ENCODE measurements at places on chromosomes 7 and 10.

DNA sequence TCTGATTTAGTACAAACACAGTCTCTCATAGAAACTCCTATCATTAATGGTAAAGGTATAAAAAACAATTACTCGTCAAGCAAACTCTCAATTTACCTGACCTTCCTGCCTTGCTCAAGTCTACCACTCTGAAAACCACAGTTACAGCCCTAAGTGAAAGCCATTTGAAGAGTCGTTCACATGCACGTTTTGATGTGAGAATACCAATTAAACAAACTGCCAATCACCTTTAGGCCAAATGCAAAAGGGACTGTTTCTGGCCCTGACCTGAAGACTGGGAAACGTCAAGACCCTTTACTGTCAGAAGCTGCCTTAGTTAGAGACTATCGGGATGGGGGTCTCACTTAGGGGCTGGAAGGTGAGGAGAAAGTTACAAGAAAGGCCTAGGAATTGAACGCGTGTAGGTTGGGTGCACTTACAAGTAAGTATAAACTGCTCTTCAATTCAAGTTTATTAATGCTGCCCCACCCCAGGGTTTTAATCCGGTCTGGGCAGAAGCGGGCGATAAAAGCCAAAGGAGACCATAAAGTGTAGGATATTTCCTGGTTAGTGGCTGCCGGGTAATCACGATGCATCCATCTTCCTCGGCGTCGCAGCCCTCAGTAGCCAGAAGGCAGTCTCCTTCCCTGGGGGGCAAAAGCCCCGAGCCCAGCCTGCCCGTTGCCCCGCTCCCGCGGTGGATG lies 935 bp downstream of the TM9SF3 start:
- peak; percentile 69 for DNase-seq

DNA sequence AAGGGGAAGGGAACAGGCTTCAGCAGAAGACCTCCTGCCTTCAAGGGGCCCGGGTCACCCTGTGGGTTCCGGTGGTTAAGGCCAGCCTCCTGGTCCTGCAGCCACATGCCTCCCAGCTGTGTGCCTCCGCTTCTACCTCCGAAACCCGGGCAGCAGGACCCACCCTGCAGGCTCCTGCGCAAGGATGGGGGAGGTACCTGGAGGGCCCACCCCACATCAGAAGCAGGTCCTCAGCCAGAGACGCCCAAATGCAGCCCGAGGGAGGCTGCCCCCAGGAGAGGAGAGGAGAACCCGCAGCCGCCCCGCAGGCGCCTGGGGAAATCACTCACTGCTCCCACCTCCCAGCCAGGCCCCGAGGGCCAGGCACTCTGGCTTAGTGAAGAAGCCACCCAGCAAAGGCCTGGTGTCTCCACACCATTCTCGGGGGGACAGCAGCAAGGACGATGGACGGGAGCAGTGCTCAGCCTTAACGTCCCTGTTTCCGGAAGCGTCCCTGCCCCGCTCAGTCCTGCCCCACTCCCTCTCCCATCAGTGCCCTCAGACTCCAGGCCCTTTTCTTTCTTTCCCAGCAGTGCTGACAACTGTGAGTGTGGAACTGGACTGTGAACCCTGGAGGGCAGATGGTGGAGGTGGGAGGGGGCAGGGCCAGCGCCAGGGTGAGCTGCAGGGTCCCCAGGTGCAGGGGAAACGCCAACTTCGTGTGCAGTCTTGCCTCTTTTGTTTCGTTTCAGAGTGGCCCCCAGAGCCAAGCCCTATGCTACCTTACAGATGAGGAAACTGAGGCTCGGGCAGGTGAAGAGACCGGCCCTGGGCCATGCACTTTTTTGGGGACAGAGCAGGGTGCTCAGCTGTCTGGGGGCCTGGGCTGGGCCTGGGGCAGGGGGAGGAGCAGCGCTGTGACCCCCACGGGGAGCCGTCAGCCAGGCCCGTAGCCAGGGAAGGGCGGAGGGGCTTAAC lies 138.0 kb downstream of the FAM53B start:
- no peak for DNase-seq

DNA sequence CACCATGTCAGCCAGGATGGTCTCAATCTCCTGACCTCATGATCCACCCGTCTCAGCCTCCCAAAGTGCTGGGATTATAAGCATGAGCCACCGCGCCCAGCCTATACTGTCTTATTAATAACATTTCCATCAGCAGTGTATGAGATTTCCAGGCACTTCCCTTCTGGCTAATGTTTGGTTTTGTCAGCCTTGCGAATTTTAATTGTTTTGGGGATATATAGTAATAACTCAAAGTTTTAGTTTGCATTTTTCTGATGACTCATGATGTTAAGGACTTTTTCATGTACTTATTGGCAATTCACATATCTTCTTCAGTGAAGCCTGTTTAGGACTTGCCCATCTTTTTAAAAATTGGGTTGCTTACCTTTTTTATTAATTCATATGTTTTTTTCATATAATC lies 76.0 kb downstream of the TMEM270 start:
- no peak for DNase-seq

DNA sequence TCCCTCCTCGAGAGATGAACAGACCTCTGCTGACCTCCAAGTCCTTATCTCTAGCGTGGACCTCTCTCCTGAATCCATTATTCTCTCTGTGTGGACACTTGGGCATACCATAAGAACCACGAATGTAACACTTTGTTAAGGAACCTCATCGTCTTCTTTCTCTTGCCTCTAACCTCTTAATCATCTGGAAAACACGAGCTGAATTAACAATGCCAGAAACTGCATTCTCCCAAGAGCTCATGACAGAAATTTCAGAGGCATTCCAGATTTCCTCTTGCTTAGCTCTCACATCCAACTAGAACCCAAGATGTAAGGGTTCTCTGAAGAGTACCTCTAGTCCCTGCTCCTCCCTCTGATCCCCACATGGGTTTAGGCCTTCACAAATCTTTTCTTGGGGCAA lies 101.5 kb downstream of the TRIL start:
- DNase-seq: no peak

DNA sequence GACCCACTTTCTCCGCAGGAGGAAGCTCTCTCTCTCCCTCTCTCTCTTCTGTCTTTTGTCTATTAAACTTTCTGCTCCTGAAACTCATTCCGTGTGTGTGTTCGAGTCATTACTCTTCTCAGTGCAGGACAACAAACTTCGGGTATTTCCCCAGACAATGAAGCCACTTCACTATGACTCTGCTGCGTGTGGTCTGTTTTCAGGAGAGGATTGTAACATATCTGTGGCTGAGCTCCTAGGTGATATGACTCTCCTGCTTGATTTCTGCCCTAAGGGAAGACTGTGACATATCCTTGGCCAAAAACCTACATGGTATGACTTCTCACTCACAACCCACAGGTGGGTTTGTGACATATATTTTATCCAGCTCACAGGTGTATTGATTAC lies 39.9 kb upstream of the ZNF107 start:
- no peak for DNase-seq

DNA sequence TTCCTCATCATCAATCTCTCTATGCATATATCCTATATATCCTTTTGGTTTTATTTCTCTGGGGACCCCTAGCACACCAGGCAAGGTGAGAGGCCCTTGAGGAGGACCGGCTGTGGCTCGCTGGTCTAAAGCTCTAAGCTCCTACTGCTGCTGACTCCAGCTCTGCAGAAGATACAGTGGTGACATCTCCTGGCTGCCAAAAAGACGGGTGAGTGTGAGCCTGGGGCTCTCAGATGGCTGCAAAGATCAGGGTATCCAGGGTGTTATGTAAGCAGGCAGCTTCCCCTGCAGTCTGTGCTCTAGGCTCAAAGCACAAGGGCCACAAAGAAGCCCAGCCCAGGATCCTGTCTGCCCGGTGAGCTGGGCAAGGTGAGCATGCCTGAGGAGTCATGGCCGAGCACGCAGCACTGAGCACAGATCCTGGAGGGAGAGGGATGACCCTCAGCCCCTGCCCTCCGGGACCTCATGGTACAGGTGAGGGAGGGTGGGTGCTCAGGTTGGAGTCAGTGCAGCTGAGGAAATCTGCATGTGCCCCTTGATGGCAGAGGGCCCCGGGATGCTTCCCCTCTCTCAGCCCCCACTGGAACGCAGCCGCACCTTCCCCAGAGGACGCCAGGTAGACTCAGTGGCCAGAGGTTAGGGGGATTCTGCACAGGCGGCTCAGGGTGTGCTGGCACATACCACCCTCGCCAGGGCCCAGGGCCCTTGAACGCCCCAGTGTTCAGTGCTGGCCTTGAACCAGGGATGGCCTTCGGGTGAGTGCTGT lies 95.4 kb upstream of the INSIG1 start:
- no peak for DNase-seq

DNA sequence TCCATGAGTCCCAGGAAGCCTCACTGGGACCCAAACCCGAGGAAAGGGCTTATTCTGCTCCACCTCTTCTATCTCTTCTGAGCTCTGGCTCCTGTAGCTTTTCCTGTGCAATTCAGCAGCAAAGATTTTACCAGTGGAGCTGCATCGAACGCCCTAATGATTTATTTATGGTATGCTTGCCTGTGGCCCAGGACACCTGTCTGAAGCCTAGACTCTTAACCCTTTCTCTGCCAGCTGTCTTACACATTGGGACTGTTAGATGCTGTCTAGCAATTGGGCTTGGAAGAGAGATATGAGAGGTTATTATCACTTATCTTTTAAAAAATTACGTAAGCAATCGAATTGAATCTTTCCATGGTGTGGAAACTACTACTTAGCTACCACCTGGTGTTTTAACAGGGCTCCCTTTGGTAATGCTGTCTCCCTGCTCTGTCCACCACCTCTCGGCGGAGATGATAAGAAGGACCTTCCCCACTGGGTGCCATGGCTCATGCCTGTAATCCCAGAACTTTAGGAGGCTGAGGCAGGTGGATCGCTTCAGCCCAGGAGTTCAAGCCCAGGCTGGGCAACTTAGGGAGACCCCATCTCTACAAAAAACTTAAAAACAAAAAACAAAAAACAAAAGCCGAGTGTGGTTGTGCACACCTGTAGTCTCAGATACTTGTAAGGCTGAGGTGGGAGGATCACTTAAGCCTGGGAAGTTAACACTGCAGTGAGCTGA lies 8.8 kb downstream of the ACSL5 start:
- DNase-seq: no peak

DNA sequence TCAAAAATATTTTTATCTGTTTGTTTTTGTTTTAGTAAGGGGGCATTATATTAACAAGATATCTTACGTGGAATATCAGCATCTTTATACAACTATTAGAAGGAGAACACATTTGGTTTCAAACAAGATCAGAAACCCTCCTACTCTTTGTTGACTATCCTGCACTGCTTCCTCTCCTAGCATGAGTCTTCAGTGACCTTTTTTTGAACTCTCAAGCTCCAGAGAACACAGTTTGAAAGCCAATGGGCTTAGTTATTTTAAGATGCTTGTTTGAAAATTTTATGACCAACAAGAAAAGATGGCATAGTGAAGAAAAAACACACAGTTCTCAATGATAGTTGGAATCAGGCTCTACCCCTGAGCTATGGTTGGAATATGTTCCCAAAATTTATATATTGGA lies 37.2 kb upstream of the RTKN2 start:
- no peak for DNase-seq

- no peak for DNase-seq
These were observed 149.5 kb upstream of the LRGUK start for GRCh38 chr7:133977409-133978274.

GRCh38 chr10:120980279-120981255 lies 129.4 kb downstream of the WDR11 start:
- no peak for DNase-seq

DNA sequence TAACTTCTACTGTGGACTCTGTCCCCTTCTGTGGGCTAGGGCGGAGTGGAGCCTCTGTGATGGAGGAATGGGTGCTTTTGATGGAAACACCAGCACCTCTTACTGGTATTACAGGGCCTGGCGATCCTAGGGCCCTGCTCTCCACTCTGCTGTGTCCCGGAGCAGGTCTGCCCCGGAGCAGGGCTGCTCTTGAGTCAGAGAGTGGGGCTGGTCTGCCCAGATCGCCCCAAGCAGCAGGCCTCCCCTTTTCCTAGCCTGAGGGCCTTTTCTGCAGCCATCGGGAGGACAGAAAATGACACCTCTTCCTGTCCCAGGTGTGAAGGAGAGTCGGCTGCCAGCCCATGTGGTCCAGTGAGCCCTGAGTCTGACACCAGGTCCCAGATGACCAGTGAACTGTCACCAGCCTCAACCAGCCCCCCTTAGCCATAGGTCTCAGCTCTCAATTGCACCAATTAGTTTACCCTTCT lies 1.4 kb downstream of the ZNF282 start:
- peak; percentile 14 for DNase-seq

DNA sequence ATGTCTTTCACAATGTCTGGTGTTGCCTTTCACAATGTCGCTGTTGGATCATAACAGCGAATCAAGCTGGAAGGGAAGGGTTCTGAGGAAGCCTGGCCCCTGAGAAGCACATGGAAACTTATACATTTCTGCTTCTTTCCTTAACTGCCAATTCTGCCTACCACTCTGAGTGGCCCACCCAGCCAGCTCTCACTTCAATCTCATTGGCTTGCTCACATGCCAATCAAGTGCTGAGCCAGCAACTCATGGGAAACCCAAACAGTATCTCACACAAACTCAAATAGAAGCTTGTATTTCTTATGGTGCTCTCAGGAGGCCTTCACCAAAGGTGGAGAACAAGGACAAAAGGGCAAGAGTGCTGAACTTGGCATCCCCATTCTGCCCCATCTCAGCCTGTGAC lies 117.4 kb upstream of the GPR26 start:
- DNase-seq: no peak

DNA sequence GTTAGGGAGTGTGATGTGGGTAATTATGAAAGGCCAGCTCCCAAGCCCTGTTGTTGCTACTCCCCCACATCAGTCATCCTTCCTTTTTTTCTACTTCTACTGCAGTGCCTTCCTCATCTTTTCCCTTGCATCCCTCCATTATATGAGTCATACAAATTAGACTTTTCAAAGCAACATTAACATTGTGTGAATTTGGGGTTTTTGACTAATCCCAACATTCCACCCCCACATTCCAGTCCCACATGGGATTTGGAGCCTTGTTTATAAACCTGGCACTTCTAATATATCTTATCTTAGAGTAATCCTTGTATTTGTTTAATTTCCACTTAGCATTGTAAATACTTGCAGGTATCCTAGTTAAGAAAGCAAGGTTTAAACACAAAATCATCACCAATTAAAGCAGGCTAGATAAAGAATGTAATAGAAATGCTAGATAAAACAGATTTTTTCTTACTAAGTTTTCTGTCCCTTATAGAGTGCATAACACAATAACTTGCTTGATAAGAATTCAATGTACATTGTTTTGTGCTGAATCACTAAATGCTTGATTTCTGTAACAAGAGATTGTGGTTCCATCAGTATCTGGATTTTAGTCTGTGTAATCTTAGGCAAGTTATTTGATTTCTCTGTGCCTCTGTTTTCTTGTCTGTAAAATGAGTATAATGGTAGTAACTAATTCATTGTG lies 165.8 kb downstream of the CFTR start:
- DNase-seq: no peak

DNA sequence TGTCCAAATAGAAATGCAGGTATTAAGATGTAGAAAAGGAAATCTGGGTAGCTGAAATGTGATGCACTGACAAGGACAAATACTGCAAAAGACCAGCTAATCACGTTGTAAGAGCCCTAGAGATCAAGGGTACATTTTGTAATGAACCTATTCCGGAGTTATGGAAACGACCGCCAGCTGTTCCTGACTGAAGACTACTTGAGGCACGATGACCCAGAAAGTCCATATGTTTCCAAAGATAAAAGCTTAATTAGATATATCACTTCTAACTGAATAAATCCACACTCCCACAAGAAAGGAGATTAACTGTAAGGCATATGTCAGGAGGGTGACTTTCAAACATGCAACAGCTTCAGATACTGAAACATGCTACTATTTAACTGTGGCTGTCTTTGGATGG lies 253.5 kb downstream of the NSUN6 start:
- DNase-seq: no peak

All from hematopoietic multipotent progenitor cell treated with erythropoietin and hydrocortisone succinate and interleukin-3 and kit ligand, for 8 days (in vitro differentiated cells).